ENCODE measurements at places on chromosomes 5 and 9. TPM values are rescaled to one million over a fixed set of nuclear protein-coding genes. Genes with fewer than 3 reads are reported as not detected.
A peak's percentile ranks its signal among the peaks of the same experiment; 100 is the strongest.

PCDHA10 gene
- 18.3 TPM for total RNA-seq

LECT2 gene
- not detected for total RNA-seq

SMC5 gene
- total RNA-seq = 42.8 TPM

IL9 gene
- not detected for total RNA-seq

HRCT1 gene
- not detected for total RNA-seq

NUTM2F gene
- total RNA-seq = not detected

SLC44A1 gene
- 53.5 TPM for total RNA-seq

RFESD gene
- total RNA-seq = 4.2 TPM

DMRT2 gene
- 1.0 TPM for total RNA-seq

RHOBTB3 gene
- total RNA-seq = 61.9 TPM

GRCh38 chr5:14445013-14445412, 136.6 kb upstream of the OTULINL start:
- no peak overlapping the region for H3K4me3 ChIP-seq
- DNase-seq = no peak
- peaks cover 9% of the 10 kb centered on the region for H3K36me3 ChIP-seq
- H3K4me1 ChIP-seq = peaks cover 17% of the 10 kb centered on the region
- peak overlapping the region; percentile 15 for H3K27ac ChIP-seq
- no peaks in the 10 kb centered on the region for H3K27me3 ChIP-seq

DNA sequence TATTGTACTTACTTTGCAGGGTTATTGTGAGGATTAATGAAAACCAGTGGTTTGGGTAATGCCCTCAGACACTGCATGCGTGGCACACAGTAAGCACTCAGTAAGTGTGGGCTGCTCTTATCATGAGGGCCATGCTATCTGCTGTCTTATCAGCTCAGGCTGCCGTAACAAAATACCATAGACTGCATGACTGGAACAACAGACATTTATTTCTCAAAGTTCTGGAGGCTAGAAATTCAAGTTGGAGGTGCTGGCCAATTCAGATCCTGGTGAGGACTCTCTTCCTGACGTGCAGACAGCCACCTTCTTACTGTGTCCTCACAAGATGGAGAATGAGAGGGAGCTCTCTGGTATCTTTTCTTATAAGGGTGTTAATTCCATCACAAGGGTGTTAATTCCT, 23.9 kb upstream of the SH3PXD2B start:
- no peak overlapping the region for H3K27ac ChIP-seq
- H3K4me3 ChIP-seq = no peak overlapping the region
- H3K27me3 ChIP-seq = peaks cover 26% of the 10 kb centered on the region
- H3K36me3 ChIP-seq = no peaks in the 10 kb centered on the region
- H3K4me1 ChIP-seq = no peaks in the 10 kb centered on the region

DNA sequence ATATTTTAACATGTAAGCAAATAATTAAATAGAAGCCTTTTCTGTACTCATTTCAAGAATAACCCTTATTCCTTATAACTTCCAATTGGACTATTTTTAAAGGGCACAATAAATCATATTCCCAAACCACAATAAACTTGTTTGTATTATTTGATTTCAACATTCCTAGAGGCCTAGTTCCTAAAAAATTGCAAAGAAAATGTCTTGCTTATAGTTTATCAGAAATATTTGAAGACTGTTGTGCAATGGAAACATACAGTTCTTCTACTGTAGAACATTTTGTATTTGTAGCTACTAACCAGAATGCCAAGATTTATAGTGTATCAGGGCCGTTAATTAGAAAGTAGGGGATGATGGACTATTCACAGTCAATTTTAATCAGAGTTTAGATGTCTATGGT, 1037.0 kb upstream of the CDH18 start:
- DNase-seq = no peak
- no peak overlapping the region for H3K27ac ChIP-seq
- no peaks in the 10 kb centered on the region for H3K27me3 ChIP-seq
- no peaks in the 10 kb centered on the region for H3K4me1 ChIP-seq

GRCh38 chr9:129500161-129500862, 120.6 kb downstream of the C9orf50 start:
- H3K36me3 ChIP-seq = no peaks in the 10 kb centered on the region
- H3K4me1 ChIP-seq = peaks cover 29% of the 10 kb centered on the region
- no peak for DNase-seq

GRCh38 chr9:89522261-89522958, 24.5 kb upstream of the SEMA4D start:
- no peak for DNase-seq
- H3K27ac ChIP-seq = no peak overlapping the region
- H3K27me3 ChIP-seq = peaks cover 9% of the 10 kb centered on the region
- H3K36me3 ChIP-seq = no peaks in the 10 kb centered on the region

DNA sequence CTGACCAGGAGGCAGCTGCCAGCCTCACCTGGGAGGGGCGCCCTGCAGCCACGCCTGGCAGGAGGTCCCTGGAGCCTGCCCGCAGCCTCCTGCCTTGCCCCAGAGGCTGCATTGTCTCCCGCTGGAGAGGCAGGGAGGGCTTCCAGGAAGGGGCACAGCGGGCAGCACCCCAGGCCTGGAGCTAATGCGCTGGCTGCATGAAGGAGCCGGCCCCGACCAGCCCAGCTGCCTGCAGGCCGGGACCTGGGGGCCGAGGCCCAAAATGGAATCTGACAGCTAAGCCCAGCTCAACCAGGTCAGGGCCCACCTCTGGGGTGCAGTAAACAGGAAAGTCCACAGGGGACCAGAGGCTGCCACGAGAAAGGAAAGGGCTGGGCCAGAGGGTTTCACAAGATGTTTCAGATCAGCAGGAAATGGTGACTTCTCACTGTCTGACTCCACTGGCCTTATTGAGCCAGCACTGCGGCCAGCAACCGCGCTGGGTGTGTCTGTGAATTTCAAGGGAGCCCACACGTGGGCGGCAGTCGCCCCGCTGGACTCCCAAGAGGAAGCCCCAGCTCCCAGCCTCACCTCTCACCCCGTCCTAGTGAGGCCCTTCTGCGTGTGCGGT, 18.6 kb upstream of the NOTCH1 start:
- H3K36me3 ChIP-seq = no peaks in the 10 kb centered on the region
- H3K27ac ChIP-seq = no peak overlapping the region
- no peak for DNase-seq
- H3K27me3 ChIP-seq = peaks cover 8% of the 10 kb centered on the region

DNA sequence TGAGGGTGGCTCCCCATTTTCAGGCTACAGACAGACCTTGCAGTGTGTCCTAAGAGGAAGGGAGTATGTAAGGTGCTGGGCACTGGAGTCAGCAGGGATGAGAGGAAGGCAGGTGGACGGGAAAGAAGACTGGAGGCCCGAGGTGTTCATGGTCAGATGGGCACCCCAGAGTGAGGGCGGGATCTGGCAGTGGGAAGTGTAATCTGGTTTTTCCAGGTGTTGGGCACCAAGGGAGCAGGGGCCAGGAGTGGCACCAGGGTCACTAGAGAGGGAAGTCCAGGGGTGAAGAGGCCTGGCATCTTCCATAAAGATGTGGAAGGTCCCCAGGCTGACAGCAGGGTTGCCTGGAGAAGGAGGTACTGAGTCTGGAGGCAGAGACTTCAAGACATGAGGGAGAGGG, 29.7 kb downstream of the PITX1 start:
- H3K4me1 ChIP-seq = peaks cover 5% of the 10 kb centered on the region
- H3K36me3 ChIP-seq = peaks cover 13% of the 10 kb centered on the region
- H3K27me3 ChIP-seq = peaks cover 26% of the 10 kb centered on the region
- H3K27ac ChIP-seq = no peak overlapping the region

DNA sequence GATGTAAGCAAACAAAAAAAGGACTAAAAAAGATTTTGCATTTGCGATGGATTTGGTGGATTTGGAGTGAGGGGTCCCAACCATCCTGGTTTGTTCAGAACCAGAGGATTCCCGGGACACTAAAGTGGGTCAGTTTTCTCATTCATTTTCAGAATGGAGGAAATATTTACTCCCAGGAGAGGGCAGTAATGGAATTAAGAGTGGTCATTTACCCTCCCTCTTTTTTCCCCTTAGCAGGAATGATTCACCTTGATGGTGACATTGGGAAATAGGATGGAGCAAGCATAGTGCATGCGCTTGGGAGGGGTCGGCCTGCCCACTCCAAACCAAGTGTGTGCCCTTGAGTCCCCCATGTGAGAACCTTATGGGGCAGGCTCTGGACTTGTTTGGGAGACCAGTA, 164.2 kb upstream of the PUM3 start:
- H3K4me3 ChIP-seq = no peak overlapping the region
- H3K4me1 ChIP-seq = peaks cover 5% of the 10 kb centered on the region
- no peaks in the 10 kb centered on the region for H3K36me3 ChIP-seq
- peaks cover 2% of the 10 kb centered on the region for H3K27me3 ChIP-seq
- no peak overlapping the region for H3K27ac ChIP-seq

- DNase-seq = no peak
- no peaks in the 10 kb centered on the region for H3K36me3 ChIP-seq
- H3K27ac ChIP-seq = no peak overlapping the region
- no peak overlapping the region for H3K4me3 ChIP-seq
- H3K4me1 ChIP-seq = peaks cover 7% of the 10 kb centered on the region
Measured at GRCh38 chr5:38853753-38854470, 8.1 kb downstream of the OSMR start.

DNA sequence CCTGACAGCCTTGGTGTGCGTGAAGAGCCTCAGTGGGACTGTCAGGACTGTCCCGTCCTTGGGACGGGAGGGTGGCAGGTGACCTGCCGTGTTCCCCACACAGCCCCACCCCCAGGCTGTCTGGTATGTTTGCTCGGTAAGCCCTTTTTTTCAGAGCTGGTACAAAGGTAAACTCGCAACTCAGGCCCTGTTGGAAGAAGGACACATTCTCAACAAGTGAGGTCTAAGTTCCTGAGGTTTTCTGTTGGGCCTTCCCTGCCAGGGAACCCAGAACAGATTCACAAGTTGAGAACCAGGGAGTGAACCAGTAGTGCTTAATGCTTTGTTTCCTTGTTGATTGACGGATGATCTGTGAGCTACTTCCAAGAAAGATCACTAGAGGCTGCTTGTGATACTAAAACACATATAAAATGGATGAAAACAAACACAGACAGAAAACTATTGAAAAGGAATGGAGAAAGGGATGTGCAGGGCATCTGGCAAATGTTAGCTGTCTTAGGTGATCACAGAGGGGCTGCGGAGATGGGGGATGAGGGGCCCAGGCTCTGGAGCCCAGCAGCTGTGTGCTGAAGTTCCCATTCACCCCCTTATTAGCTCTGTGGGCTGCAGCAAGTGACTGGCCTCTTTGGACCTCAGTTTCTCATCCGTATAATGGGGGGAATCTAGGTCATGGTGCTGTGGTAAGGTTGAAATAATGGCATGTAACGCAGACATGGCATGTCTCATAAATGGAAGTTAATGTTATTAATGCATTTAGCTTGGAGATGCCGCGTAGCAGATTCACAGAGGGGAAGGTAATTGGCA, 2.7 kb downstream of the NDST1 start:
- no peak for DNase-seq
- peaks cover 1% of the 10 kb centered on the region for H3K36me3 ChIP-seq
- H3K27me3 ChIP-seq = no peaks in the 10 kb centered on the region
- H3K4me3 ChIP-seq = peak overlapping the region; percentile 17
- peak overlapping the region; percentile 96 for H3K27ac ChIP-seq
- H3K4me1 ChIP-seq = peaks cover 49% of the 10 kb centered on the region

- no peaks in the 10 kb centered on the region for H3K4me1 ChIP-seq
- no peaks in the 10 kb centered on the region for H3K27me3 ChIP-seq
- H3K36me3 ChIP-seq = no peaks in the 10 kb centered on the region
- H3K4me3 ChIP-seq = no peak overlapping the region
- no peak for DNase-seq
Measured at GRCh38 chr9:20207176-20207575, 415.1 kb downstream of the MLLT3 start.

DNA sequence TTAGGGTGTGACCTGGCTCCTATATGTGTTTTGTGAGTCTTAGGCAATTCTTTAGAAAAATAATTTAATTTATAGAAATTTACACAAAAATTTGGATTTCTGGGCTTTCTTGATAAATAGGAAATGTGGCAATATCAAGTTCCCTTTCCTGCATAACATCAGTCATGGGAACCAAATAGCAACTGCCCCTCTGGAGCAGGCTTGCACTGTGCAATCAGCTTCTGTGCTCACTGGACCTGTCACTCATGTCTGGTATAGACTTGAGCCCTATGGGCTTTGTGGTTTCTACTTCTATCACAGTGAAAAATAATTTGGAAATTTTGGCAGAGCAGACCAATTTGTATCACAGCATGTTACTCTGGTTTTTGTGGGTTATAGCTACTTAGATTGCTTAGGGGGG, 131.7 kb downstream of the ADGRV1 start:
- H3K4me3 ChIP-seq = no peak overlapping the region
- DNase-seq = no peak
- peaks cover 26% of the 10 kb centered on the region for H3K36me3 ChIP-seq
- no peaks in the 10 kb centered on the region for H3K27me3 ChIP-seq
- H3K27ac ChIP-seq = no peak overlapping the region
- H3K4me1 ChIP-seq = peaks cover 9% of the 10 kb centered on the region

All from progenitor cell of endocrine pancreas (in vitro differentiated cells).